ENCODE measurements at places on chromosomes 5 and 9.
A peak's percentile ranks its signal among the peaks of the same experiment; 100 is the strongest.

- no peak for DNase-seq
These were observed 30.0 kb upstream of the SUSD3 start for GRCh38 chr9:93028448-93029006.

DNA sequence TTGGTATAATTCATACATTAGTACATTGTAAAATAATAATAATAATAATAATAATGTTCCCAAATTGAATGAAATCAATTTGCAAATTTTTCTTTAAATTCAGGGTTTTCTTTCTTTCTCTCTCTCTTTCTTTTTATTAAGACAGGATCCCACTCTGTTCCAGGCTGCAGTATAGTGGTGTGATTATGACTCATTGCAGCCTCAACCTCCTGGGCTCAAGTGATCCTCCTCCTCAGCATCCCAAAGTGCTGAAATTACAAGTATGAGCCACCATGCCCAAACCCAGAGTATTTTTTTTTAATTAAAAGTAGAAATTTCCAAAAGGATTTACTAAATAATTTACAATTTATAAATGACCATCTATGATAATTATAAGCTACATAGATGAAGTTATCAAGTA, 117.7 kb downstream of the HOMER1 start:
- DNase-seq, result no peak

DNA sequence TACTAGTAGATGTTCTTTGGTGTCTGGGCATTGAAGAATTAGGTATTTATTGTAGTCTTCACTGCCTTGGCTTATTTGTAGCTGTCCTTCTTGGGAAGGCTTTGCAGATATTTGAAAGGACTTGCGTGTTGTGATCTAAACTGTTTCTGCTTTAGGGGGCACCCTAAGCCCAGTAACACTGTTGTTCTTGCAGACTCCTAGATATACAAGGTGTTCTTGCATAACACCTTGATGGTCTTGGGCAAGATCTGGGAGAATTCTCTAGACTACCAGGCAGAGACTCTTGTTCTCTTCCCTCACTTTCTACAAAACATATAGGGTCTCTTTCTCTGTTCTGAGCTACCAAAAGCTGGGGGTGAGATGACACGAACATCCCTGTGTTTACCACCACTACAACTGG, 179.1 kb downstream of the FAM170A start:
- no peak for DNase-seq

DNA sequence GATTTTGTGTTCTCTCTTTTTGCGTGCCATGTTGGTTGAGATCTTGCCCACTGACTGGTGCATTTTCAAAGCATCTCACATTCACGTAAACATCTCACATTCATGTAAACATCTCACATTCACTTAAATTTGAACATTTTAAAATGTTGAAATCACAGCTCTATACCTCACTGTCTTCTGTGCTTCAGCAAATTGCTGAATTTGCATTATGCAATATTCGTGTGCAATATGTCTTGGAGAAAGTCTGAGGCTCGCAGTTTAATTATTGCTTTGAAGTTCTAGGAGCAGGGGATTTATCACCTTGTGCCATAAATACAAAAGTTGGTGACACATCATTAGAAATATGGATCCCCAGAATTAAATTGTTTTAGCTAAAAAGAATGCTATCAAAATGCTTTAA, 42.6 kb downstream of the TNFSF15 start:
- DNase-seq, result no peak

- no peak for DNase-seq
These were observed 15.7 kb downstream of the BRD3OS start for GRCh38 chr9:134040781-134041648.

- no peak for DNase-seq
These were observed 434.1 kb downstream of the ZSWIM6 start for GRCh38 chr5:61766141-61766540.

- DNase-seq, result no peak
These were observed 85.1 kb upstream of the DHFR start for GRCh38 chr5:80739898-80740297.

- DNase-seq, result no peak
These were observed 7.1 kb upstream of the AFAP1L1 start for GRCh38 chr5:149264439-149265067.

GRCh38 chr9:134193912-134194535, 29.7 kb upstream of the RNU6ATAC start:
- no peak for DNase-seq

GRCh38 chr5:133890314-133890713, 78.1 kb downstream of the C5orf15 start:
- DNase-seq, result no peak

GRCh38 chr9:75651709-75652108, 238.8 kb upstream of the PCSK5 start:
- DNase-seq, result no peak

DNA sequence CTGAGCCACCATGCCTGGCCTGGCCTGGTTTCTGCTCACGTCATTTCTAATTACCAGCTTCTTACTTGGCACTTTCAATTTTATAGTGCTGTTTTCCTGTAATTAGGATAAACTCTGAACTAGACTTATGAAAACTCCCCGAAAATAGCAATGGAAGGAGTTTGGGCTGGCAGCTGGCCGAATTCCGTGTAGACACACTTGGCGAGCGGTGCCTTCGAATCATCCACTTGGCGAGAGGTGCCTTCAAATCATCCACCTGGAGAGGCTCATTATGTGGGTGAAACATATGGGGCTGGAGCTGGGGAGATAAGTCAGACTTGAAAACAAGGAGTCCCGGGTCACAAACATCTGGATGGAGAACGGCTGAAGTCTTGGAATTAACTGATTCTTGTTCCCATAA, 203.7 kb downstream of the ROR2 start:
- no peak for DNase-seq

GRCh38 chr5:64644831-64645230, 45.5 kb upstream of the SHISAL2B start:
- DNase-seq, result no peak

- no peak for DNase-seq
These were observed 232.2 kb upstream of the VLDLR start for GRCh38 chr9:2389404-2389803.

- DNase-seq, result peak; percentile 75
These were observed 127.0 kb downstream of the GNA14 start for GRCh38 chr9:77521091-77521490.

GRCh38 chr5:6244339-6244714, 134.0 kb downstream of the MED10 start:
- no peak for DNase-seq

- no peak for DNase-seq
These were observed 22.1 kb downstream of the CPLX2 start for GRCh38 chr5:175893466-175893865.

DNA sequence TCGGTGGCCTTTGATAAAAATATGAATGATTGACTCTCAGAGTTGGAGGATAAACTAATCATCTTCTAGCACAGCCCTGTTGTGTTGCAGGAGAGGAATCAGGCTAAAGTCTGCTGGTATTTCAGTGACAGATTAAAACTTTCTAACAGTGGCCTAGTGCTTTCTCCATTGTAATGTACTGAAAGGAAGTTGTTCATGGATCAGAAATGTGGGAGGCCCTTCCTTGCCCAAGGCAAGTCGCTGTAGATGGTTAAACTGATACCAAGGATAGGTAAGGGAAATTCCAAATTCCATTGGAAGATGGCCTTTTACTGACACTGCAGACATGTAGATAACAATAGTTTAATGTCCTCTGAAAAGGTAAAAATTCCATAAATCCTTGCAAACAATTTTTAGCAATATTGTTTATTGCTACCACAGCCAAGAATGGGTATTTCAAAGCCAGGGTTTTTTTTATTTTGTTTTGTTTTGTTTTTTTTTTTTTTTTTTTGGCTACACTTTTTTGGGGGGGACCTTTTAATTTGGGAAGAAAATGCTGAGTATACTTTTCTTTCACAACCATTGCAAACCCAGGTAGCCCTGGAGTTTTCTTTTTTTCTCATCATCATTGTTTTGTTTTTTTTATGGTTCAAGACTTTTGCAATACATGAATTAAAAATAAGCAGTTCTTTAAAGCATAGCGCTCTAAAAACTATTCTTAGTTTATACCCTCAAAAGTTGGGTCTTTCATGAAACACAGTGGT, 35.5 kb downstream of the WDR36 start:
- DNase-seq, result no peak

- DNase-seq, result no peak
These were observed 19.3 kb downstream of the SLC6A7 start for GRCh38 chr5:150209099-150209635.

DNA sequence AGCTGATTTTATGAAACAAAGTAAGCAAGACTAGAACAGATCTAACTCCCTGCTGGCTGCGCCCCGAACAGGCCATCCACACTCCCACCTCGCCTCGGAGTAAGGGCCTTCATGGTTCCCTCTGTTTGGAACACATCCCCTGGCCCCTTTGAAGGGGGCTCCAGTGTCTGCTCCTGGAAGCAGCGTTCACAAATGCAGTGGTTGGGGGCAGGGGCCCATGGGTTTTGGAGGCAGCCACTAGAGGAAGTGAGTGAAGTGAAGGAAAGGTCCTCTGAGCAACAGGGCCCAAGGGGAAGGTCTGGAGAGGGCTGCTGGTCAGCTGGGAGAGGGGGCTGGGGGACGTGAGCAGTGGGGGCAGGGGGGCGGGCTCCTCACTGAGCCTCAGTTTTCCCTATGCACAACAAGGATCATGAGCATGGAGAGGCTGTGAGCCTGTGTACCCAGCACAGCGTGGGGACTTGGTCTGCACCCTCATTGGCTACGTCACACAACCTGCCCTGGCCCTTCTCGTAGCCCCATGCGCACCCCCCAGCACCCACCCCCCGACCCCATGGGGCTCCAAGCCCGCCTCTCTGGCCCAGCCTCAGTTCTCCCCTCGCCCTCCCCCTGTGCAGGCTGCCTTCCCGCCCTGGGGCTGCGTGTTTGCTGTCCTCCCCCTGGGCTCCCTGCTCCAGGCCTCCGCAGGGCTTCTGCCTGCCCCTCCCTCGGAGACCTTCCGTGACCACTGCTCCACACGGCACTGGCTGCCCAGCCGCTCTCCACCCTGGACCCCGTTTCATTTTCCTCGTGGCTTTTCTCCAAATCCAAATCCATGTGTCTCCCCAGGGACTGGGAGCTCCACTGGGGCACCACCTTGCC, 39.5 kb downstream of the RASGEF1C start:
- no peak for DNase-seq

DNA sequence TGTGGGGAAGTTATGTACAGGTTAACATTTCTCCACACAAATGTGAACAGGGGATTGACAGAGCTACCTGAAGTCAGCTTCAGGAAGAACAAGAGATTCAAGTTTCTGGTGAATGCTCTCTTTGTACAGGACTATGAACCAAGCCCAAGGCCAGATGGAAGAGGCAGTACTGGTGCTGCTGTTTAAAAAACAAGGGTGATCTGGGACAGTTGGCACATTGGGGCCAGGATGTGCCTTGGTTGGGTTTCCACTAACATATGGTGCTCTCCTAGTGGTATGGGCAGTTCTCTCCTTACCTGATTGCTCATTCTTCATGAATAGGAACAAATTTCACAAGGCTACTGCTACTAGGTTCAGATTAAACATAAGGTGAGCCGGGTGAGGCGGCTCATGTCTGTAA, 40.0 kb downstream of the MTMR12 start:
- no peak for DNase-seq

GRCh38 chr5:610011-610743, 2.0 kb upstream of the CEP72 start:
- DNase-seq, result no peak

GRCh38 chr5:7754997-7755596, 95.8 kb downstream of the CFAP90 start:
- peak; percentile 34 for DNase-seq

DNA sequence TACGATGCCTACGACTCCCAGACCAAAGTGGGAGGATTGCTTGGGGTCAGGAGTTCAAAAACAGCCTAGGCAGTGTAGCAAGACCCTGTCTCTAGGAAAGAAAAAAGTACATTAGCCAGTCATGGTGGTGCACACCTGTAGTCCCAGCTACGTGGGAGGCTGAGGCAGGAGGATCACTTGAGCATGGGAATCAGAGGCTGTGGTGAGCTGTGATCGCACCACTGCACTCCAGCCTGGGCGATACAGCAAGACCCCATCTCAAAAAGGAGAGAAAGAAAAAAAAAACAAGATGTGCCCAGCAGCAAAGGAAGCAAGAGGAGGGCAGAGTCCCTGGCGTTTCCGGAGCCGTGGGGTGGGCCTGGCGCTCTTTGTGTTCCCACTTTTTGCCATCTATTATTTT, 79.4 kb upstream of the CACNA1B start:
- DNase-seq, result no peak

DNA sequence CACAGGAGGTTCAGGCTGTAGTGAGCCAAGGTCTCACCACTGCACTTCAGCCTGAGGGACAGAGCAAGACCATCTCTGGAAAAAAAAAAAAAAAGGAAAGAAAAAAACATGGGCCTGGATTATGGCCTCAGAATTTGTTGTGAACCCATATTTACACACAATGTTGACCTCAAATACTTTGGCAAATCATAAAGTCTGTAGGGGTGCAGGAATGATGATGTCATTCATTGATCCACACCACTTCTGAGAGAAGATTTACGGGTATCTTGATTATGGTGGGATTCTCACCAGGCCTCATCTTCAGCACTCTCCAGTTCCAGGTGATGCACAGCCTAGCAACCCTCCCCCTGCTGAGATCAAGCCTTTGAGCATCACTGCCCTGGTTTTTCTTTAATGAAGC, 156.9 kb downstream of the CDH6 start:
- no peak for DNase-seq

- DNase-seq, result no peak
These were observed 105.3 kb upstream of the SPATA31D4 start for GRCh38 chr9:81822967-81823366.

GRCh38 chr5:55836191-55836590, 15.0 kb upstream of the IL31RA start:
- no peak for DNase-seq

- DNase-seq, result no peak
These were observed 127.6 kb downstream of the EDIL3 start for GRCh38 chr5:84257061-84257460.

GRCh38 chr5:14226992-14227391, 83.8 kb downstream of the TRIO start:
- DNase-seq, result no peak

DNA sequence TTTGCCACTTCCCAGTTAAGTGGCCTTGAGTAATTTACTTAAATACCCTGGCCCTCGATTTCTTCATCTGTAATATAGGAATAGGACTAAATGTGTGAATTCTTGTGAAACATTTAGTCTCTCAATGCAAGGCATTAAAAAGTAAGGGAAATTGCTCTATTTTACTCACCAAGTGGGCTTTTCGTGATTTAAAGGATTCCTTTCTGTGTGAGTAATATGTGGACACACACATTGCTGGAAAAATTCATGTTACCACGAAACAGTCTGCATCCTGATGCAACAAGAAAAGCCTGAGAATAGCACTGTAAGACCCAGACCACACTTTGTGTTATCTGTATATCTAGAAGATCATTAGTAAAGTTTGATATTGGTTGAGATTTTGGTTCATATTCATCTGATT, 1243.0 kb upstream of the CDH9 start:
- DNase-seq, result no peak

DNA sequence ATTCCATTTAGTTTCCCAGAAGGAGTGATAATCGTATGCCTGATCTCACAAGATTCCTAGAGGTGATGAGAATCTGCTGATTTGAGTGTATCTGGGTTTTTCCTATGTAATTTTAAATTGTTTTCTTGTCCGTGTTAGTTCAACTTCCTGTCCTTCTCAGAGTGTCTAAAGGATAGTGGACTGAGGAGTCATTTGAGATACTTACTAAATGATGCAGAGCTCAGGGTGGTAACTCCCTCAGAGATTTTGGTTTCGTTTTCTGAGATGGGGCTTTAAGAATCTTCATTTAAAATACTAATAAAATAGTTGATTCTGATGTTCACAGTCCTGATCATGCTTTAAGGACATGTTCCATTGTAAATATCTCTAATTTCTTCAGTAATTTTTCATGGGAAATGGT, 30.3 kb downstream of the MELK start:
- no peak for DNase-seq

GRCh38 chr9:121299467-121300282, 31.7 kb downstream of the GSN start:
- peak; percentile 74 for DNase-seq
